ENCODE measurements at places on chromosomes 2 and 18.

- no peak for DNase-seq
These were observed 337.7 kb upstream of the CHAC2 start for GRCh38 chr2:53429901-53430300.

DNA sequence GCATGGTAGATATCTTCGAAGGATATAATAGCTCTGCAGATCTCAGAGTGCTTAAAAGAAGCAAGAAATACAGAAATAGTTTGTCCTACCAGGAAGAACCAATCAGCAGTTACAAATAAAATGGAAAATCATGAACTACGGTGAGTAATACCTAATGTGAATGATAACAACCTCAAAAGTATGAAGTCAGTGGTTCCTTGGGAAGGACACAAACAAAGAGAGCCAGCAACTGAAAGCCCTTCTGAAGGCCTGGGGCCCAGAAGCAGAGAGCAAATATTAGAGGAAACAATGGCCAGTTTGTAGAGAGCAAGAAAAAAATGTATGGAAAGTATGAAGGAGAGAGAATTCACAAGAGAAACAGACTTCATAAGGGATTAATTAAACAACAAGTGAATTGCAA, 226.8 kb upstream of the CHST9 start:
- no peak for DNase-seq

- no peak for DNase-seq
These were observed 49.6 kb downstream of the CPO start for GRCh38 chr2:206988884-206989283.

- no peak for DNase-seq
These were observed 16.0 kb upstream of the MSGN1 start for GRCh38 chr2:17800219-17800618.

- no peak for DNase-seq
These were observed 28.0 kb downstream of the DIPK1C start for GRCh38 chr18:74429096-74429495.

Data from activated CD4-positive, CD25-positive, alpha-beta regulatory T cell (primary cell).